ENCODE measurements at places on chromosomes 4 and X.

DNA sequence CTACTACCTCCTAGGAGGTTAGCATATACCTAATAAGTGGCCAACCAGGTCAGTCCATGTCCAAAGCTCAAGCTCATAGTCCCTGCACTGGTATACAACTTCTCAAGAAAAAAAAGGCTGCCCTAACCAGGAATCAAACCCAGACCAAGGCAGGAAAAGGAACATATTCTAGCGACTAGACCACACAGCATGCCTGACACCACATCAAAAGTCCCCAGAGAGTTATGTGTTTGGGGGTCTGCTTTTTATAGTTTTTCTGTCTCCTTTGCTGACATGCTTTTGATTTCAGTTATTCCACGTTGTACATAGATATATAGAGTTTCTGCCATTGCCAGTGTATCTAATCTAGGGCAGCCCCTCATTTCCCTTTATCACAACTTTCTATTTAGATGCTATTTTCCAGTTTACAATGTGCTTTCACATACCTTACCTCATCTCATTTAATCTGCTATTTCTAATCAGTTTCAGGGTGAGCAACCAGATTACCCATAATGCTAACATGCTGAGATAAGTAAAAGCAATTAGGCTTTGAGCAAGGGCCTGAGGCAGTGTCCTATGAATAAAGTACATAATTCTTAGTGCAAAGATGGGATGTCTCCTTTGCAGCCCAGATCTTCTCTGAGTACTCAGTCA, 17.8 kb downstream of the ARHGEF6 start:
- no peak for DNase-seq

DNA sequence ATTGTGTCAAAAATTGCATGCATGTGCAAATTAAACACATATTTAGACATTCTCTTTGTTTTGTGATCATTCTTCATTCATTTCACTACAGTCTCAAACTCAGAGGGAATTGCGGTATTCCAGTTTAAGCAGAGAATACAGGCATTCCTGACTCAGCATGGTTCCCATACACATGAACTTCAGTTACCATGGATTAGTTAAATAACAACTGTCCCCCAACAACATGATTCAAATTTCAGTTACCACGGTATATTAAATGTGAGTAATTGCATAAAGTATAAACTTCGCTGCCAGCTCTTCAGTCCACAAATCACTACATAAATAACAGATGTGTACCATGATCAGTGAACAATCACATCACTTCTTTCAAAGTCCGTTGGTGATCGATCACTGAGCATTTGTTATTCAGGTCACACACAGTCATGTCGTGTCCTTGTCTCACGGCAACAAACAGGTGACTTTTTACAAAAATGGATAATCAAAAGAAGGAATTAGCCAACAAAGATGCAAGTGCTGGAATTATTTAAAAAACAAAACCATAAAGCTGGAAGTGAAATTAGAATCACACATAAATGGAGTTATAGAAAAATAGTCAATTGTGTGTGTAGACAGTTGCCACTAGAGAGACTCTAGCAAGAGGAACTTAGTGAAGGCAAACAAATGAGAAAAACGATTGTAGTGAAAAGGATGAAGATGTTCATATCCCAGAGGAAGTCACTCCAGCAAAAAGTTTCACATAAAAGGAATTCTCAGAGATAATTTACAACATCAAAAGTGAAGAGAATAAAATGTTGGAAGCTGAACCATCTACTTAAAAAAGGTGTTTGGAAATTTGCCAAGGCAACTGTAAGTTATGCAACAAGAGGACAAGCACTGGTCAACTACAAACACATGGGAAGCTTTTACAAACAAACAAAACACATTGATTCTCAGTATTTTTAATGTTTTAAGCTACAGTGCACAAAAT, 138.6 kb upstream of the SMARCAD1 start:
- no peak for DNase-seq

DNA sequence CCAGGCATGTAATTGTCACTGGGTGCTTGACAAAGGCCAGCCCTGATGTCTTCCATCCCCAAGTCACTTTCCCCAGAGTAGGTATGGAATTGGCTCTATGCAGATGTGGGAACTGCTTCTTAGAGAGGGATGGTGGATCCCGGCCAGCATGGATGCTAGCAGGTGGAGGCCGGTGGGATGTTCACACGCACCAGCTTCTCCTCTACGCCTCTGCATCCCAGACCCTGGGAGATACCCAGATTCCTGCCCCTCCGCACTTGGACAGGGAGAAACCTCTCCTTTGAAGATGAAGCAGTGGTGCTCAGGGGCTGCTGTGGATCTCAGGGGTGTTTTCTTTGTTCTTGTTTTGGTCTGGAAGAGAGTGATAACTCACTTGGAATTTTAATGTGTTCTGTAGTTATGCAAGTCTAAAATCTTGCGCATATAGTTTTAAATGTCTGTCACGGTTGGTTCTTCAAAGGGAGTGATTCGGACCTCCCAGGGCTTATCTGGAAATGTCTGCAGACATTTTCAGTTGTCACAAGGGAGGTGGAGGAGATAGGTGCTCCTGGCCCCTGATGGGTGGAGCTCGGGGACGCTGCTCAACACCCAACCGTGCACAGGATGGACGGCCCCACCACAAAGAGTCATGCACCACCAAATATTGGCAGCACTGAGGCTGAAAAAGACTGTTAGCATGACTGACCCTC, 308.0 kb downstream of the DHRSX start:
- DNase-seq: no peak

DNA sequence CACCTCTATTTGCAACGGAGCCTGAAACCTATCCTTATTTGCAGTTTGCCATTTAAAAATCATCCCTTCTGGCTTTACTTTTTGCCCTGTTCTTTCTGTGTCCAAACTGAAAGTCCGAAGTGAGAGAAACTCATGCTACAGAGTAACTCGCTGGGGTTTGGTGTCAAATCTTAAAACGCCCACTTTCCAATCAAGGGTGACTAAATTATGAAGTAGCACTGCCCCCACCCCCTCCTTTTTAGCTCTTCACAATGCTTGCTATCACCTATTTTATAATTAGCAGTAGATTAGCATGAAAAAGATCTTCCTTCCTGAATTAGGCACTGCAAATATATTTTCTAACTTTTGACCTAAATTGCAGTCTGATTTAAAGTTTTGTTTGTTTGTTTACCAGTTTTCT, 52.5 kb downstream of the VGLL1 start:
- DNase-seq: peak; percentile 35

- no peak for DNase-seq
Measured at GRCh38 chr4:181528570-181529184, 714.5 kb upstream of the TENM3 start.

DNA sequence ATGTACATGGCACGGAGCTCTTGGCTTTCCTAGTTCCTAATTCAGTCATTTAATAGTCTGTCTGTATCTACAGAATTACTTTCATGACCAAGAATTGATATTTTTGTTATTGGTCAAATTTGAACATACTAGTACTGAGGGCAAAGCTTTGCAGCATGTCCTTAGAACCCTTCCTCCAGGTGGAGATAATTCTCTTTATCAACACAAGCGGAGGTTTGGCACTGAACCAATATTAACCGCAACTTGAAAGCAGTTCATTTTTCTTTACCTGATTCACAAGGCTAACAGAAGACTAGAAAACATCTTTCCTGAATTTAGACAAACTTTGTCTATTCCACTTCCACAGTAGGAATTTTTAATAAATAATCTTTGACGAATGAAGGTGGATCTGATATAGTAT, 73.8 kb downstream of the TACR3 start:
- no peak for DNase-seq

DNA sequence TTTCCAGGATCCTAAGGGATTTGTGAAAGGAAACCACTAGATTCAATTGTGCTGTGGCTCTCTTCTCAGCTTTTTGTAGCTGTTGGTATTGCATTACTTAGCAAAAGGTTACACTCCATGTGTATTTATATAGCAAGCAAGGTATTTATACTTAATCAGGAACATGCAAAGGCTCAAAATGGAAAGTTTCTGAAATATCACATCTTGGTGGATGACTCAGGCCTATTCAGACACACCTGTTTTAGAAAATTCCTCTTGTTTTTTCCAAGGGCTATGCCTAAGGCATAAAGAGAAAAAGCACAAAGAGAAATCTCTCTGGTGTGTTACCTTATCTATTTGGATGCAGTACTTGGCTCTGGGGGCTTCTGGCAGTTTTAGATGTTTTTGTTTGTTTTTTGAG, 144.4 kb upstream of the GALNT7 start:
- no peak for DNase-seq

DNA sequence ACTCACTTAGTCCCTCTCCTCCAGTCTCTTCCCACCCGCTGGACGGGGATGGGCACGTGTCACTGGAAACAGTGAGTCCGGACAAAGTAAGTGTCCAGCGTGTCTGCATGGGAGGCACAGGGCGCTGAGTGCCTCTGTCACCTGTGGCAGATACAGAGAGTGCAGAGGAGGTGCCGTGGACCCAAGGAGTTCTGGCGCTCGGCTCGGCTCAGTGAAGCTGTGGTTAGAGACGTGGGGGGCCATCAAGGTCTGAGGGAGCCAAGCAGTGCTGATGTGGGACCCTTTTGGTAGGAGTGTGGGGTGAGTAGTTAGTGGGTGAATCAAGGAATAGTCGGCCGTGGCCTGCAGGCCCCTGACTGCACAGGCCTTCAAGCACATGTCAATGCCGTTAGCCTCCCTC, 40.1 kb upstream of the MSANTD1 start:
- DNase-seq: no peak

GRCh38 chrX:118872102-118872566, 48.5 kb downstream of the ZCCHC12 start:
- DNase-seq: no peak

DNA sequence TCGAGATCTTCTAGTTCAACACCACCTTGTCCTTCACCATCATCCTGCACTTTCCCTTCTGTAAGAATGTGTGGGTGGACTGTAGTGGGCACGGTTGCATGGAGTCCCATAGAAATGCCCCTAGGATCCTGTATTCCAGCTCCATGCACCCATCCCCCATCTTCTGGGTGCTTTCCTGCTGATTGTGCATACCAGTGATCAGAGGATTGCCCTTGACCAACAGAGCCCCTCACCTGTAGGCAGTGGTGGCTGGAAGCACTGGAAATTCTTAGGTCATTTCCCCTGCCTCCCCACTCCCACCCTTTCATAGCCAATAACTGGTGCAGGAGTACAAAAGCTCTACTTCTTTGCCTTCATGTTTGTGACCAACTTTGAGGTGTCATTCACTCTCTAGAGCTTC, 213.4 kb upstream of the ARSJ start:
- DNase-seq: no peak

GRCh38 chrX:153714256-153714655, 9.9 kb downstream of the BCAP31 start:
- no peak for DNase-seq

DNA sequence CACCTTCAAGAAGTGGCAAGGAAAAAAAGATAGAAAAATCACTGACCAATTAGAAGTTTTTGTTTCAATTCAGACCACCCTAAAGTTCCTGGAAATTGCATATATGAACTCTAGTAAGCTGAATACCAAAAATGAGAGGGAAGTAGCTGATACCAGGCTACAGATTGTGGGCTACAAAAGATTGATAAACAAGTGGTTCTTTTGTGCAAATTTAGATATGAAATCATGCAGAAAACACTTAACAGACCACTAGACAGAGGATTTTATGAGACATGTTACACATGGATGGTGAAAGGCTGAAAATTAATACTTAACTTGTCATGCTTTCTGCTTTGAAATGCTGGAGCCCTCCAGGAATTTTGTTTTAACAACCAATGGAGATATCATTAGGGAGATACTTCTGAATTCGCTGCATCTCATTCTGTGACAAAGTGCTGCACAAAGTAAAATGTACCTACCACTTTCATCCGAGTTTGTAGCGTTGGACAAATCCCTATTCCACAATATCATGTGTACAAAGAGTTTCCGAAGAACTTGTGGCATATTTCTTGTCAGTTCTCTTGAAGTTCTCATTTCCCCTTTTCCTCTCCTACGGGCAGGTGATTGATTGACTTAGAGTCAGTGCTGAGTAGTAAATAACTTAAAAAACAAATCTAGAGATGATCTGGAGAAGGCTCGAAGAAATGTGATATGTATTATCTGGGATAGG, 235.0 kb downstream of the PALLD start:
- no peak for DNase-seq

DNA sequence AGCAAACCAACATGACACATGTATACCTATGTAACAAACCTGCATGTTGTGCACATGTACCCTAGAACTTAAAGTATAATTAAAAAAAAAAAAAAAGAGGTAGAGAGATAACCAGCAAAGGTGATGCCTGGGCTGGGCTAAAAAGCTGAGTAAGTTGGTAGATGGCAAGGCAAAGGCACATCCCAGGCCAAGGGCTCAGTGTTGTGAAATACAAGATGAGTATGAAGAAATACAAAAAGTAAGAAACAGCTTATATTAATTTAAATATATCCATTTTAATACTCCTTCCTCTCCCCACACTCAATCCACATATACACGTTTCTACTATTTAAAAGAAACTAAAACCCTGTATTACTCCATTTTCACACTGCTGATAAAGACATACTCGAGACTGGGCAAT, 25.8 kb downstream of the TEC start:
- no peak for DNase-seq

DNA sequence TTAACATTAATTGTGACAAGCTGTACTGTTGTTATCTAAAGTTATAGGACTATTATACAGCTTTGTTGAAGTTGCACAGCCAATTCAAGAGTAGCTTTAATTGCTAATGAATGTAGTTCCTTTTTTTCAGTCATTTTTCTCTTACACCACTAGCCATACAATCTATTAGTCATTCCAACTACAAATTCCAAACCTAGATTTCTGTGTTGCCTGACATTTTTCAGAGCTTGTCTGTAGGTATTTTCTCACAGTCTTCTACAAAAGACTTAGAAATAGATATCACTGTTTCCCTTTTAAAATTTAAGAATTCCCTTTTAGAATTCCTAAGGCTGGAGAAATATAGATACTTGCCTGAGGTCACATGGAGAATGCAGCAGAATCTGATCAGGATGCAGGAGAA, 307.0 kb upstream of the HS3ST1 start:
- no peak for DNase-seq

GRCh38 chr4:121073672-121074381, 1.5 kb upstream of the NDNF start:
- DNase-seq: no peak

DNA sequence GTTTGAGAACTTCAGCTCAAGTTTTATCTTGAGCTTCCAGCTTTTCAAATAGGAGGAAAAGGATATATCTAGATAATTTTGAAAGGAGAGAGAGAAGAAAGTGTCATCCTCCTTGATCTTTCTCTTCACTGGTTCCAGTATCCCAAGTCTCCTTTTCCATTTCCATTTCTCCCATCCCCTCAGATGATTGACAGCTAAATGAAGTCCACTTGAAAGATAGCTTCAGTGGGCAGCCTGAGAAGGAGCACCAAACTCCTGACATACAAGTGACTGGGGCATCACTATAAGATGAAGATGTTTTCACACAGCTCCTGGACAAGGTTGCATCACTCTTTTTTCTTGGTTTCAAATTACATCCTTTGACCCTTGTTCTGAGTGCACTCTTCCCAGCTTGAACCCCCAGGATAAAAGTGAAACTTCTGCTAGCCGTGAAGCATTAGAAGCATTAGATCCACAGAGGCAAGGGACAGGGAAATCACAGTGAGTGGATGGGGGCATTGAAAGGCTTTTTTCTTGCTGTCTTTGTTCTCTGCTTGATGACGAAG, 17.5 kb upstream of the MAGEA10 start:
- DNase-seq: no peak

GRCh38 chrX:116272861-116273260, 102.3 kb downstream of the AGTR2 start:
- DNase-seq: no peak

Data from stimulated activated CD4-positive, alpha-beta T cell treated with anti-CD3 and anti-CD28 coated beads, Interleukin-15, amount 100 ng/mL, for 48 hours (primary cell).